ENCODE measurements at places on chromosomes 5 and 9.

DNA sequence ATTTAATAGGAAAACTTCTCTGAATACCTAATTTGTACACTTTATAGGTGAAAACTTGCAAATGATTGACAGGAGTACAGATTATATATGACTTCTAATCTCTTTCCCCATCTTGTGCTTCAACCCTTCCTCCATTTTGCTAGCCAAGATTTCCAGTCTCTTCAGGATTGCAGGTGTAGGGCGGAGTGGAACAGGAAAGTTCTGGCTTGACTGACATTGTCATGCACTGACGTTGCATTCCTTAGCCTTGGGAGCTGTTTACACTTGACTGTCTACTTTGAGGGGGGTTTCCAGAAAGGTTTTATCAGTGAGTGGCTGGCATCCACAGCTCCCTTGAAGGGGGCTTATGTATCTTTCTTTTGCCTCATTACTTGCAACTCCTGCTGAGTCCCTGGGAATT is 34.1 kb upstream of the GRIA1 start:
- no peak for DNase-seq

GRCh38 chr5:168549554-168549953 is 20.4 kb downstream of the FBLL1 start:
- no peak for DNase-seq

DNA sequence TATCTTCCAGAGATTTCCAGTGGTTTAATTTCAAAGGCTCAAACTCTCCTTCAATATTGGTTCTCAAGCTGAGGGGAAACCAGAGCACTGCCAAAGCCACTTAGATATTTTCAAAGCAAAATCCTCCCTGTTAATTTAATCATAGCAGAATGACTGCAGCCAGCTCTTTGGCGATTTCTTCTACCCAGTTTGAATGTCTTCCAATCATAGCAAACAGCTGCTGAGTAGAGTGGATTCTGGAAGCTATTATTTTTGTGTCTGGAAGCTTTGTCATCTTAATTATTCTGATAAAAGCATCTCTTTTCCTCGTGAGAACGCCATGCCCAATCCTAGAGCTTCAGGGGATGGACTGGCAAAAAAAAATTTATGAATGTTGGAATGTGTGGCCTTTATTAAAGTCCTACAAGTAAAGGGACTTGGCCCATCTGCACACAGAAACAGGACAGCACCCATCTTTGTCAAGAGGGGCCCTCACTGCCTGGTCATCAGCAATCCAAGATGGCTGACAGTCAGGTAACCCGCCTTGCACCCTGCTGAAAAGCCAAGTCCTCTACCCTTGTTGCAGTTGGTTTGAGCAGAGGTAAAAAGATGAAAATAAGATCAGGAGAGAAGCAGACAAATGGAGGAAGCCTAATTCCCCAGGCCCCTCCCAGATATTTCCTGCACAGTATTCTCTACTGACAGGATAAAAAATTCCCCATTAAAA is 125.1 kb downstream of the SUSD1 start:
- DNase-seq = no peak

- no peak for DNase-seq
These were observed 55.6 kb upstream of the UBAC1 start for GRCh38 chr9:136016572-136017288.

DNA sequence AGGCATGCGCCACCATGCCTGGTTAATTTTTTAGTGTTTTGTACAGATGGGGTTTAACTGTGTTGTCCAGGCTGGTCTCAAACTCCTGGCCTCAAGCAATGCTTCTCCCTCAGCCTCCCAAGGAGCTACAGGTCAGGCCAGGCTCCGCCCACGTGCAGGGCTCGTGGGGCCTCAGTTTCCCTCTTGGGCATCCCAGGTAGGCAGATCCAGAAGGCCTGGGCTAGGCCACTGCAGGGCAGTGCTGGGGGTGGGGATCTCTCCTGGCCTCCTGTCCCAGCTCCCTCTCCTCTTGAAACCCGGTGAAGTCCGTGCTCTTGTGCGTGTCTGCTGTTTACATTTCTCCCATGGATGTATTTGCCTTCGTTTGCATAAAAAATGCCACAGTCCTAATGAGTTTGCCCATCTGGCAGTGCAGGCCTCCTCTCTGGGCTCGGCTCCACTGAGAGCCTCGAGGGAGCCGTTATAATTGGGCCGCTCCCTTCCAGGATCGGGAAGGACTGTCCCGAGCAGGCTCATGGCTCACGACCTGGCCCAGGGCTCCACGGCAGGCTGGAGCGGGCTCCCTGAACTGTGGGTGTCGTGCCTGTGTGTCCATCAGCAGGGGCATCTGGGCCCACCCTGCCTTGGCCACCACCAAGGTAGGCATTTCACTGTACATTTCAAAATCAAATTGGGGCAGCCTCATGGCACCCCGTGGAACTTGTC is 52.6 kb upstream of the RUFY1 start:
- no peak for DNase-seq

DNA sequence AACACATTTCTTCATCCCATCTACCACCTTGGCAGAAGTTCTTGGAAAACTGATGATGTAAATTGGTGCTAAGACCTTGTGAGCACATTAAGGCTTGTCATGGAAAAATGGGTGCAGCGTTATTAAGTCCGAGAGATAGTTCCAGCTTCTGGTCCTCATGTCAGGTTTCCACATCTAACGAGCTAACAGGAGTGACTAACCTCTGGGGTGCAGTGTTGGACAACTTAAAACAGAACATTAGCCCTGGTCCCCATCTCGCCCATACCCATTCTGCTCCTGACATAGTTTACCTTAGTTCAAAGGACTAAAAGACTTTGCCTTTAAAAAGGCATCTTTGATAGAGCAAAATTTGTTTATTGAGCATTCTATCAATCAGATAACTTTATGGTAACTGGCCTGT is 128.0 kb downstream of the SLC1A3 start:
- DNase-seq = no peak

DNA sequence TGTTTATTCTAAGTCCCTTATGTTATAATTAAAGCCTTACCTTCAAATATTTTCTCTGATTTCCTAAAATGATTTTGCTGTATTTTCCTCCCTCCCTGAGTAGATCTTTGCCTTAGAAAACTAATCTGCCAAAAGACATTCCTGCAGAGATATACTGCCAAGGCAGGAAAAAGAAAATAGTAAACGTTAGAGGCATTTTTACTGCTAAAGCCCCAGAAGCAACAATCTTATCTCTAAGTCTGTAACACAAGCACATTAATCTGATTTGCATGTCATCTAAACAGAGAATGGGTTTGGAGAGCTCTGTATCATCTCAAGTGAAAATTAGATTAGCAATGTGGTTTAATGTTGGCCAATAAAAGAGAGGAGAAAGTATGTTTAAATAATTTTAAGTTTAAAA is 847.7 kb downstream of the MAT2B start:
- DNase-seq = no peak

GRCh38 chr9:126391713-126392661 is 65.4 kb downstream of the MVB12B start:
- DNase-seq = no peak

DNA sequence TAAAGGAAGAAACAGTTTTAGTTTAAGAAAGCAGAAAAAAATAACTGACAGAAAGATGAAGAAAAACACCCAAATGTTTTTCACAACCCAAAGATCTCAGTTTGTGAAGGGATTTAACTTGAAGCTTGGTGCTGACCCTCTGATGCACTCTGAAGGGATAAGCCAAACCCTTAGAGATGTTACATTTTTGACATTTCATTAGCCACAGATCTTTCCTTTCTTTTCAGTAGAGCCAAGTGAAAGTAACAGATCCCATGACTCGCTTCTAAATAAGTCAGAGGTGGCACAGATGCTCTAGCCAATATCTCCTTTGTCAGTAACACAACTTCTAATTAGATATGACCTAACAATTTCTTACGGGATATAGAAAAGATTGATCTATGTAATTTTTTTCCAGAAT is 394.5 kb upstream of the EDIL3 start:
- DNase-seq = no peak

- no peak for DNase-seq
These were observed 214.4 kb downstream of the EFNA5 start for GRCh38 chr5:107456281-107456715.

- DNase-seq = no peak
These were observed 199.9 kb downstream of the FBXL17 start for GRCh38 chr5:108181975-108182374.

DNA sequence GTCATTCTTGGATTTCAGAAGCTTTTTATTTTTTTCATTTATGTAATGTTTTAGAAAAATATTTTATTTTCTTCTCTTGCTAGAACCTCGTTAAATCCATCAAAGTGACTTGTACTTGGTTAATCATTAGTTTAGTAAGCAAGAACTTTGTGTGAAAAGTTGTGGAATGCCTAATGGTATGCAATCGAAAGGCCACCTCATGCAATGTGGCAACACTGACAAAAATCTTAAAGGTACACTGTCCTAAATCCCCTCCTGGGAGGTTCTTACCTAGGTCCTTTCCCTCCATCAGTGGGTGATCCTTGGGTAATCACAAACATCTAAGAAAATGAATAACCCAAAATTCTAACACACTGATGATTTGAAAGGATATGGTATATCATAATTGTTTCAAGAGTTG is 304.2 kb downstream of the DNAH5 start:
- no peak for DNase-seq

GRCh38 chr9:37925786-37926736 is 22.1 kb upstream of the SLC25A51 start:
- no peak for DNase-seq

All from stimulated activated naive CD8-positive, alpha-beta T cell treated with anti-CD3 and anti-CD28 coated beads, Interleukin-15, Interleukin-2, amounts not matched to agents 100 U/mL and 50 U/mL, for 24 hours (primary cell).